ENCODE measurements at places on chromosomes 11 and 22. TPM values are rescaled to one million over a fixed set of nuclear protein-coding genes. Genes with fewer than 3 reads are reported as not detected.

GRCh38 chr11:112564228-112564955 is 303.7 kb upstream of the PLET1 start:
- DNase-seq: no peak

GRCh38 chr22:17633217-17633997 is 4.9 kb upstream of the ATP6V1E1 start:
- no peak for DNase-seq

GRCh38 chr22:19822301-19823117 is 32.2 kb downstream of the GNB1L start:
- no peak for DNase-seq

DNA sequence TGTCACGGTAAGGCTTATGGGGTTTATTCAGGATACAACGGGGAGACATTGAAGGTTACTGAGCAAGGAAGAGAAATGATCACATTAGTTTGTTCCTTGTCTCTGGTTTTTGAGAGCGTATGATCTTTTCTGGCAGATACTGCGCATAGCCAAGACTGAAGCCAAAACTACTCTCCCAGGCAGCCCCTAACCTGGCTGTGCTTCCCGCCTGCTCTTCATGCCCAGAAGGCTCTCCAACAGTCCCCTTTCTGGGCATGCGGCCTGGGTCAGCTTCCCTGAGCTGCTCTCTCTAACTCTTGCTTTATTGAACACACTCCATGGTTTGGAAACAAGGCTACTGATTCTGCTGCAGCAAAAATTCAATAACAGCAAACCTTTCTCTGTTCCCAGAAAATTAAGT is 306.6 kb downstream of the BUD13 start:
- DNase-seq: no peak

- no peak for DNase-seq
These were observed 399.7 kb downstream of the BRD1 start for GRCh38 chr22:49427941-49428340.

DNA sequence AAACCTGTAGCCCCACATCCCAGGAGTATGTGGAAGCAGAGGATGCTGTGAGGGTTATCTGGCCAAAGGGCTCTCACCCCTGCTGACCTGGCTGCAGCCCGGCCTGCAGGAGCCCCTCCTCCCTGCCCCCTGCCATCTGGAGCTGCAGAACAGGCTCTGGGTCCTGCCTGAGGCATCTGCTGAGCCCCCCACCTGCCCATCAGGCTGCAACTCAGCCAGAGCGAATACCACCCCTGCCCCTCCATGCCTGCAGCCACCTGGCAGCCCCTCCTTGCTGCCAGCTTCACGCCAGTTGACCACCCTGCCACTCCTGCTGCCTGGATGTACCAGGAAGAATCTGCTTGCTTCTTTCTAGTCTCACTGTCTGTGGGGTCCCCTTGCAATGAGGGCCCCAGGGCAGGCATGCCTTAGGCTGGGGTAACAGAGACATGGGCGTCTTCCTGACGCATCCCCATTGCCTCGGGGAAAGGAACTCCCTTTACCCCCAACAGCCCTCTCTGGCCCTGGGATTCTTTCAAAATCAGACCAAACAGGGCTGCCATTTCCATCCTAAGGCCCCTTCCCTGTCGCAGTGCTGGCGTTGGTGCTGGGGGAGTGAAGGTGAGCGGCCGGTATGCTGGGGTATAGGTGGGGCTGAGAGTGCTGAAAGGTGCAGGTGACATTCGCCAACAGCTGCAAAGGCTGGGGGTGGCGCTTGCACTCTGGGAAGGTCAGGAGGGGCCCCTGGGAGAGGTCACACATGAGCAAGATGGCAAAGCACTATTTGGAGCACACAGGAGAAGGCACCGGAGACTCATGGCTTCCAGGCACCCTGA is 1334.6 kb downstream of the TBC1D22A start:
- DNase-seq: no peak

DNA sequence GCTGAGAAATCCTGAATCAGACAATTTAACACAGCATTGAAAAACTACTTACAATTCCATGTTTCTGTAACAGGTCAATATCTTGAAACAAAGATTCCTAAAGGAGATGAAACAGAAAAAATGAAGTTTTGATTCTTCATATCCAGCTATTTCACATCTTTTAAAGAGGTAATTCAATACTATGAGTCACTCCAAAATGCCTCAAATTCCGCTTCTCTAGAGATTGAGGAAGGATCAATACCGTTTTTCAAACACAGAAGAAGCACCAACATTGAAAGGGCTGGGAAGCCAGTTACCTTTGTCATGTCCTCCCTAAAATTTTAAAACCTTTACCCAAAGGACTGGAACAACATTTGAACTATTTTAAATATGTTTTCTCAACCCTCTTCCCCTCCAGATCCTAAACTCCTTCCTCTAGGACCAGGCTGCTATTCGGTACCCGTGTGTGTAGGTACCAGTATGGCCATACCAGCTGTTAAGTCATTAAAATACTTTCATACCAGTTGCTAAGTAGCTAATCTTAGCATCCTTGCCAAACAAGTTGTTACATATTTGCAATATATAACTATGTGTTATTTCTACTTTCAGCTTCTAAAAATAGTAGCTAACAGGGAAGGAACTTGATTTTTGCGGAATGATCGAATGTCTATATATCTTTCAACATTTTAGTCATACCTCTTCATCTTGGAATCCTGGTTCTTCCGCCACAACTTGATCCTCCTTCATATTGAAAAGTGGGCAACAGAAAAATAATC is 2.3 kb downstream of the DMC1 start:
- DNase-seq: no peak

GRCh38 chr11:130469181-130469580 is 20.7 kb downstream of the ADAMTS15 start:
- no peak for DNase-seq

GRCh38 chr22:30694171-30694639 is 469 bp upstream of the OSBP2 start:
- no peak for DNase-seq

- DNase-seq: no peak
These were observed 60.0 kb upstream of the SORL1-AS1 start for GRCh38 chr11:121512468-121513465.

GRCh38 chr11:6646918-6647679 is 8.5 kb downstream of the DCHS1 start:
- DNase-seq: peak; percentile 61

DNA sequence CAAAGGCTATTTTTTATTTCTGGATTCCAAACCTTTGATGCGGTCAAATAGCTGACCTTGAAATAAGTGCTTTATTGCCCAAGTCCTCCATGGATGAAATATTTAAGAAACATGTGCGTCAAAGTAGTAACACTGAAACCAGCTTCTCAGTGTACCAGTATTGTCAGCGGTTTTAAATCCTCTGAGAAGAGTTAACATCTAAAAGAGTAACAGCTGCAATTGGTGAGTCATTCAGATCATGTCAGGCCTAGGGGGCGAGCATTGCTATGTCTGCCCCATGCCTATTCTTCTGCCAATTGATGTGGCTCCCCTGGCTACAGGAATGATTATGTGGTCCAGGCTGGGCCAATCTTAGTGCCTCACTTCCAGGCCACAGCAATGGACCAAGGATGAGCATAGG is 263.3 kb upstream of the SORL1-AS1 start:
- no peak for DNase-seq

DNA sequence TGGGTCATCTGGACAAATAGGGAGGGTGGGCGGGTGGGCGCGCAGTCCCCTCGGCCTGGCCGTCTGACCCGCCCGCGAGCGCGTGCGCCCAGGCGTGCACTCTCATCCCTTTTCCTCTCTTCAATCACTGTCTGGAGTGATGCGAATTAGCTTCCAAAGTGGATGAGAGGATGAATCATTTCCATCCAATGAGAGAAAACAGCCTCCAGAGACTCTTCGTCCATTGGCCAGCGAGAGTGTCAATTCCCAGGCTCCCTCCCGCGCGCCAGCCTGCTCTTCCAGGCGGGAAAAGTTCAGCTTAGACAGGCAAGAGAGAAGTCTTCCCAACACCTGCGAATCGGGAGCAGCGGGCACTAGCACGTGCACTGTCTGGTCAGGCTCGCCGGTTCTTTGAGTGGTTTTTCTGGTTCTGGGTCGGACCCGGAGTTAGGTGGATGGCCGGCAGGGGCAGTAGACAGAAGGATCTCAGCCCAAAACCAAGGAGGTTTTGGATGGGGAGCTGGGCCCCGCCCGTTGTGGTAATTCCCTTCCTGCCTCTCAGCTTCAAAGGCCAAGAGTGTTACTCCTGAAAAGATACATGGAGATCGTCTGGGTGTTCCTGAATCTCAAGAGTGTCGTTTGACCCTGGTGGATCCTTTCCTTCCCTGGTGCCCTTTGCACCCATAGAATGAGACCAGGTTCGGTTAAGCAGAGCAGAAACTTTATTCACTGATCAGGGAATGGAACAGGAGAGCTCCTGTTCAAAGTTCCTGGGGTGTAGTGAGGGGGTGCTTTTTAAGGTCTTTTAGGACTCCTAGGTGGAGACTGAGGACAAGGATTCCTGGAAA is 33.4 kb upstream of the GLYATL1 start:
- peak; percentile 64 for DNase-seq

The DEFB131B gene
- total RNA-seq: not detected

The MS4A4A gene
- total RNA-seq: 11.6 TPM

The C11orf86 gene
- total RNA-seq: not detected

The CNTN5 gene
- total RNA-seq: not detected

The FXYD2 gene
- total RNA-seq: 0.59 TPM

The NAA40 gene
- 15.4 TPM for total RNA-seq

The PATE4 gene
- not detected for total RNA-seq

The RASL10A gene
- 1.1 TPM for total RNA-seq

The NFAM1 gene
- 3.5 TPM for total RNA-seq

Data from right atrium auricular region (tissue), 2 donors.